GM19239 (cell line): ENCODE measurements at places on chromosomes 7 and 10.

GRCh38 chr10:62653254-62653653, 151.3 kb upstream of the ADO start:
- peak; percentile 36 for DNase-seq

DNA sequence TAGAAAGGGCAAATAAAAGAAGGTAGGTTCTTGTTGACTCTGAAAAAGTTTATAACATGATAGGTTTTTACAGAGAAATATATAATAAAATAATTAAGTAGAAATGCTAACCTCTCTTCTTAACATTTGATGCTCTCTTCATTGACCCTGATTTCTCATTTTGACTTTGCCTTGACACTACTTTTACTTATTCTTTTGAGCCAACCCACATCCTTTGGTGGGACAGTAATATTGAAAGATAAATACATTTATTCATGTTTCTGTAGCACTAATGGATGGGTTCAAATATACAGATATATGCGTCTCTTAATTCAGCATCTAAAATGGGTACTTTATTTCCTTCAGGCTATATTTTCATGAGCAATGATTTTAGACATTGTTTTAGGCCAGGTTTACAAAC, 34.4 kb downstream of the DDC start:
- DNase-seq, result no peak

DNA sequence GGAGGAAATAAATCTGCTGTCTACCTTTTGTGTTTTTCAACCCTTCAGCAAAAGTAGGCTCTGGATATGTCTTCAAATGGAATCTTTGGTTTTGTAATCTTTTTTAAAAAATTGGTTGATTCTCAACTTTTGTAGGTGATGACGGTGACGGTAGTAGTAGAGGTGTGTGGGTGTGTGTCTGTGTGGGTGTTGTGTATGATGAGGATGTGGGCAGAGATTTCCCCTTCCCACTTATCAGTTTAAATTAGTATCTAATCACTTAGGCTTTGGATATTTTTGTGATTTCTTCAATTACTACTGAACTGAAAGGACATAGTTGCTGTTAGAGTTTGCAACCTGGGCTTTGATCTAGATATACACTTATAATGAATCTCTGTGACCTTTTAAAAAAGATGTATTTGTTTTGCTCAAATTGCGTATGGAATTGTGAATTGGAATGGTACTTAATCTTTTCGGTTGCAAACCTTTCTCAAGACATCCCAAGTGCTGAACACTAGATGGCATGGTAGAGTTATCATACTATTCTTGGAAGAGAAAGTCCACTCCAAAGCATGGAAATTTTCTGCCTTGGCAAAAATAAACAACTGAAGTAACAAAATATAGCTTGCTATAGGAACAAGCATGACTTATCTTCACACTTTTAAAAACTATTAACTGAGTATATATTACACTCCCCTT, 51.9 kb upstream of the A1CF start:
- no peak for DNase-seq

GRCh38 chr10:24261627-24262026, 52.7 kb downstream of the KIAA1217 start:
- DNase-seq, result no peak

DNA sequence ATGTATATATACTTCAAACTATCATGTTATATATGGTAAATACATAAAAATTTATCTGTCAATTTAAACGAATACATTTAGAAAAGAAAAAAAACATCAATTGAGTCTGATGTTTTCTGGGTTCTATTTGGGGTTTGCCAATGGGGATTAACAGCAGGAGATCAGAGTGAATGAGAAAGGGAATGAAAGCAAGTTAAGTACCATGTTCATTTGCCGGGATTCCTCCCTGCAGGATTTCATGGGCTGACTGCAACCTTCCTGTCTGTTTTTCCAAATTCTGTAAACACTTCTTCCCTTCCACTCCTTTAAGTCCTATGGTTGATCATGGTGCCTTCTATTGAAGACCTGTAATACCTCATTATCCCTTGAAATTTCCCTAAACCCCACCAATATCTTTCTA, 33.9 kb upstream of the SEMA3A start:
- DNase-seq, result no peak

DNA sequence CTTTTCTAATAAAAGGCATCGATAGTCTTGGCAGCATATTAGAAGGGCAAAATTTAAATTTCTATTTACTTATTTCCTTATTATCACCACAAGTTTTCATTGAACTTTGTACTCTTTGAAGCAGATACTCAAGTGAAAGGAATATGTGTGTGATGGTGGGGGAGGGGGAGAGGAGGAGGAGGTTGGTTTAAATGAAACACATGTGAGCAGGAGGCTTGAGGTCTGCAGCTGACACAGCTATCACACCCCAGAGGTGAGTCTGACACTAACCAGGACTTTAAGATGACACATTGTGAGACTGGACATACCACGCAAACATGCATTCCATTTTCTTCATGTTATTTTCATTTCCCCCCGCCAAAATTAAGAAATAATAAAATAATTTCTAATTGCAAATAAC, 63.3 kb downstream of the CTTNBP2 start:
- no peak for DNase-seq

GRCh38 chr10:31749981-31750840, 178.4 kb downstream of the ARHGAP12 start:
- DNase-seq, result no peak

- DNase-seq, result no peak
Observed at GRCh38 chr7:158439035-158439434, 148.6 kb downstream of the PTPRN2 start.

GRCh38 chr7:90403174-90404113, at the start of gene CLDN12:
Gene CLDN12 (plus strand): TSS chr7:90403461. CDS start chr7:90412677, 9,216 bp downstream.
- DNase-seq, result peak; percentile 50

- no peak for DNase-seq
Observed at GRCh38 chr7:51451751-51452476, 135.3 kb upstream of the COBL start.

DNA sequence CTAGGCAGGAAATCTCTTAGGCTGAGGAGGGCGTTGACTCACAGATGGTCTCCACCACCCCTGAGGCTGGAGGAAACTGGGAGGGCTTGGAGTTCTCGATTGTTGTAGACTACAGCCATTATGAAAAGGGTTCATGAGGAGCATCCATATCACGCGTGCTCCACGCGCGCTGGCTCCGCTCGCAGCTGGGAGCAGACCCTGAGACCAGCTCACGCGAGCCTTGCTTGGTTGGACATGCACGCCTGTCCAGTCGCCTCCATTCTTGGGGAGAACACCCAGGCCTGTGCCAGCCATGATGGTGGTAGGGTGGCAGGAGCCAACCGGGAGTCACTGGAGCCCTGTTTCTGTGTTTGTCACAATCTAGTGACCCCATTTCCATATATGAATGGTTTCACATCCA, 139.1 kb downstream of the TCERG1L start:
- DNase-seq, result no peak

GRCh38 chr7:27686315-27686714, 23.6 kb upstream of the HIBADH start:
- DNase-seq, result no peak

DNA sequence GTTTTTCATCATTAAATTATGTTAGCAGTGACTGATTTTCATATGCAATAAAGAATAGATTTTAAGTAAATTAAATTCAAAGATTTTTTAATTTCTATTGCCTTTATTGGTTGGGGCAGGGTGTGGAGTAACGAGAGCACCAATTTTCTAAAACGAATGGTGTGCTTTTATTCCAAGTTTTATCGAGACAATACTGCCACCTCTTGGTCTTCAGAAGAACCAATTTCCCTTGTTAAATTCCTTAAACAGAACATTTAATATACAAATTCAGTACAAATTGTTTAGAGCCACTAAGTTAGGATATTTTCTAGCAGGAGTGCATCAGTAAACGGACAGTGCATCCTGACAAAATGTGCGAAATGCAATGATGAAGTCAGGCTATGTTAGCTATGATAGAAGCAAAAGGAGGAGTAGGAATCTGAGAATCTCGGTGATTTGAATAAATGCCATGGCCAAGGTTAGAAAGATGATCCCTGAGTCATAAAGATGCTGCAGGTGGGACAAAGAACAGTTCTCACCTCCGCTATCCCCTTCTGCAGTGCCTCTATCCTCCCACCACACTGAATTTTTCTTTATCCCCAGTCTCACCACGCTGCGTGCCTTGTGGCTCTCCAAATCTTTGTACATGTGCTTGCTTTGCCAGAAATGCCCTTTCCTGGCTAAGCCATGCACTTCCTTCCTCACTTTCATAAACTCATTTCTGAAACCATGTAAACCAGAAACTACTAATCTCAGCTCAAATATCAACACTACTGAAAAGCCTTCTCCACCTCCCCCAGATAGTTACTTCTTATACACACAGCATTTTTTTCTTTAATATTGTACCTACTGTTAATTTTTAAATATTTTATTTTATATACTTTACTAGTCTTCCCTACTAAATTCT, 31.9 kb upstream of the AGBL3 start:
- DNase-seq, result no peak

GRCh38 chr7:134357486-134357885, 40.8 kb upstream of the SLC35B4 start:
- no peak for DNase-seq
